ENCODE measurements at places on chromosomes 11 and 22.

GRCh38 chr11:134949121-134950090, 537.4 kb upstream of the B3GAT1 start:
- DNase-seq = no peak

- DNase-seq = no peak
Observed at GRCh38 chr11:20739577-20739976, 70.2 kb downstream of the NELL1 start.

- DNase-seq = no peak
Observed at GRCh38 chr11:88179141-88179540, 3.9 kb upstream of the RAB38 start.

GRCh38 chr11:81840380-81840779, 893.3 kb downstream of the FAM181B start:
- DNase-seq = no peak
